ENCODE measurements at places on chromosomes 2 and 18.
A peak's percentile ranks its signal among the peaks of the same experiment; 100 is the strongest.

DNA sequence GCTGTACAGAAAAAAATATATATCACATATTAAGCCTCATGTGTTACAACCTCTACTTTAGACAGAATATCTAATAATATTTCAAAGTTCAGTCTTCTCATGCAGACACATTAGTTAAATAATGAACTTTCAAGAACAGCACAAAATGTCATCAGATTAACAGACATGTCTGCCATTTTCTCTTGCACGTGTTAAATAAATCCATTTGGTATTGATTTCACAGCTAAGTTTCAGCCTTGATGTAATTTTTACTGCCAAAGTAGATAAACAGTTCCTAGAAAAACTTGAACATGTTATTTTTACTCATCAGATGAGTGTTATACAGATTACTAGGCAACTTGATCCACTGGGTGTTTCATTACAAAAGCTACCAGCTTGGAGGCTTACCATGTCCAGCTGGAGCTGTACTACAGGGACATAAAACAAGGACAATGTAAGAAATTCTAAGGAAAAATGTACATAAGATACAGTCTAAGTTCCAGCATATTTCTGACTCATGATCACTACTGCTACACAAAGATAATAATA is 290.7 kb upstream of the DDX18 start:
- no peak for DNase-seq

GRCh38 chr2:106843001-106843909 is 42.7 kb downstream of the ST6GAL2 start:
- DNase-seq: no peak

- no peak for DNase-seq
Measured at GRCh38 chr2:72712977-72713376, 112.9 kb downstream of the EXOC6B start.

GRCh38 chr2:16630463-16630862 is 35.2 kb downstream of the CYRIA start:
- peak; percentile 79 for DNase-seq

GRCh38 chr2:85865539-85866164 is 23.1 kb downstream of the ST3GAL5 start:
- DNase-seq: no peak

DNA sequence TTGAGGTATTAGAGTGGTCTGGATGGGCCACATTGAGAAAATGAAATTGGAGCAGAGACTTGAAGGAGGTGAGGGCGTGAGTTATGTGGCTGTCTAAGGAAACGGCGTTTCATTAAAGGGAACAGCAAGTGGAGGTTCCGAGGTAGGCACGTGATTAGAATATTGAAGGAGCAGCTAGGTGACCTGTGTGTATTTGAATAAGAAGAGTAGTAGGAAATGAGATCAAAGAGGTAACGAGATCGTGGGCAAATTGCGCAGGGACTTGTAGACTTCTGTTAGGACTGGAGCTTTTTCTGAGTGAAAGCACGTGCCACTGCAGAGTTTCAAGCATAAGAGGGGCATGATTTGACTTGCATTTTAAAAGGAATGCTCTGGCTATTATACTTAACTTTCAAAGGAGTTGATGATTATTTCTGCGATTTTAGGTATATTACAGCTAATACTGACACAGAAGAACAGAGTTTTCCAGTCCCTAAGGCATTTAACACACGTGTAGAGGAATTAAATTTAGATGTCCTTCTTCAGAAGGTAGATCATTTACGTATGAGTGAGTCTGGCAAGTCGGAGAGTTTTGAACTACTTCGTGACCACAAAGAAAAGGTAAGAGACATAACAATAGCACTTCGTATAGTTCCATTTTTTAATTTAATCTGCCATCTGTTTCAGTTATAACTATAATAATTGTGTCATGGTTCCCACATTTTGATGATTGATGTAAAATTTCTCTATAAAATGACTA is 48.7 kb downstream of the RMDN2 start:
- DNase-seq: no peak

Measured in GDM1 (cell line).